ENCODE measurements at places on chromosomes 12 and 14.

GRCh38 chr14:94562022-94562421 lies 780 bp downstream of the SERPINA4 start:
- no peak for DNase-seq

DNA sequence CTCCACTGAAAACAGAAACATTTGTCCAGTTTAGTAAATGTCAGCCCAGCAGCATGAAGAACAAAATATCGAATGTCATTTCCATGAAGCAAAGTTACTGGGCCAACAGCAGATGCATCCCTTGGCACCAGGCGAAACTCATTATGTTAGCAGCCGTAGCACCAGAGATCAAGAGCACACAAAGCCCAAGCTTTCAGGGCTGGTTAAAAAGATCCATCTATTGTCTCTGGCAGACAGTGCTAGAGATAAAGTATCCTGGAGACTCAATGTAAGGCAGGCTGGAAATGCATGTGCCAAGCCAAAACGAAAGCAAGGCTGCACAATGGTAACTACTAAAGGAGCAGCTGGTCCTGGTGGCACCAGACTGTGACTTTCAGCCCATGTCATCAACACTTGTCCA lies 120.3 kb upstream of the PLEKHG7 start:
- no peak for DNase-seq

GRCh38 chr14:65945327-65945726 lies 532.8 kb downstream of the FUT8 start:
- no peak for DNase-seq

DNA sequence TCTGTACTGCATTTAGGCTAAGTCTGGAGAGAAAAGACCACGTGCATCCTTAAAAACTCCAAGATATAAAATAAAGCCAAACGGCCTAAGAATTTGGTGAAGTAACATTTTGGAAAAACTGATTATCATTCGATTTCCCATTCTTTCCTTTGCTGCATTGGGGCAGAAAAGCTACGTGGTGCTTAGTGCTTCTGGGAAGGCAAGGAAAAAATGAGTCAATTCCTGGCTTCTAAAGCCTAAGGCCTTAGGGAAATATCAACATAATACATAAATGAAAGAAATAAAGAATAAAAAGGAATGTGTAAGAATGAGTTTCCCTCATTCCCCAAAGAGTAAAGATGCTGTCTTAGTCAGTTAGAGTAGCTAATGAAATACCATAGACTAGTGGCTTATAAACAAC lies 520.5 kb downstream of the GLT1D1 start:
- DNase-seq: no peak
